Suprapubic skin (tissue), 4 donors: ENCODE measurements at places on chromosomes 2 and 18. TPM values are rescaled to one million over a fixed set of nuclear protein-coding genes. Genes with fewer than 3 reads are reported as not detected.

The MDH1B gene
- 0.98 TPM for total RNA-seq

DNA sequence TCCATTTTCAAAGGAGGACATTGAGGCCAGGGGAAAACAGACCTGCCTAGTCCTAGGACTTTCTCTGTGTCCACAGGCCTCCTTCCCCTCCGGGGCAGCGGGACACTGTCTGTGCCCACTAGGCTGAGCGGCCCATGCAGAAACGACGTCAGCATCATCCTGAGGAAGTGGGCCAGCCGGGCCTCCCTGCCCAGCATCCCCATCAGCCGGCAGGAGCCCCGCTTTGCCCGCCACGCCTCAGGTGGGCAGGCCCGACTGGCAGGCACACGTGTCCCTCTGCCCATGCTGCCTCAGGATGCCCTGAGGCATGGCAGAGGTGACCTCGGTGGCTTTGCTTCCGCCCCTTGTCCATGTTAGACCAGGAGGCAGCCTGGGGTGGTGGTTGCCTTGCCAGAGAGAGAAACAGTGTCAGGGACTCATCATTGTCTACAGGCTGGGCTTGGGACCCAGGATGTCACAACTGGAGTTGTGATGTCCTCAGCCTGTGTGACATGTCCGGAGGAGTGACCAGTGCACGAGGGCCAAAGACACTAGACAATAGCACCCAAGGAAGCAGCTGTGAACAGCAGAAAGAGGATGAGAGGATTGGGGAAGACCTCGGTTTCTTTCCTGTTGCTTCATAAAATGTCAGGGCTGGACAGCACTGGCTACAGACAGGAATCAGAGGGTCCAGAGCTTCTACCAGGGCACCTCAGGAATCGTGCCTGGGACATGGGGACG is 36.8 kb downstream of the TOGARAM2 start:
- no peaks in the 10 kb centered on the region for H3K36me3 ChIP-seq
- H3K4me3 ChIP-seq = no peak overlapping the region
- no peak overlapping the region for H3K27ac ChIP-seq
- peaks cover 38% of the 10 kb centered on the region for H3K4me1 ChIP-seq

DNA sequence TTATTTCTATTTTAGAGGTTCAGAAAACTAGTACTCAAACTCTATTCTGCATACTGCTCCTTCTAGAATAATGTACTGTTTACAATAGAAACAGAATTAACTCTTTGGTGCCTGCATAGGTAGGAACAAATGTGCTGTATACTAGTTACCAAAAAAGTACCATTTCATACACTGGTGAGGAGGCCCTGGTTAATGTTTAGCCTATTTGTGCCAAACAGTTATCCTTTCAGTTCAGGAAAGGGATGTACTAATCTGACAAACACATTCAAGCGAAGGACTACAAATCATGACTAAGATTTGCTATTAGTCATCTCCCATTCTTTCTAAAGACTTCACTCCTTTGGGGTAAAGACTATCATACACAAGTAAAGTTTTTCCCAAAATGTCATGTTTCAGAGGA is 47.4 kb downstream of the EXOC6B start:
- no peaks in the 10 kb centered on the region for H3K27me3 ChIP-seq
- H3K4me3 ChIP-seq = no peak overlapping the region
- no peak overlapping the region for H3K27ac ChIP-seq
- peaks cover 17% of the 10 kb centered on the region for H3K4me1 ChIP-seq
- peaks cover 6% of the 10 kb centered on the region for H3K36me3 ChIP-seq

The BCL11A gene
- 76.3 TPM for total RNA-seq

The SULT1C2 gene
- total RNA-seq = not detected

The YIPF4 gene
- total RNA-seq = 9.0 TPM

DNA sequence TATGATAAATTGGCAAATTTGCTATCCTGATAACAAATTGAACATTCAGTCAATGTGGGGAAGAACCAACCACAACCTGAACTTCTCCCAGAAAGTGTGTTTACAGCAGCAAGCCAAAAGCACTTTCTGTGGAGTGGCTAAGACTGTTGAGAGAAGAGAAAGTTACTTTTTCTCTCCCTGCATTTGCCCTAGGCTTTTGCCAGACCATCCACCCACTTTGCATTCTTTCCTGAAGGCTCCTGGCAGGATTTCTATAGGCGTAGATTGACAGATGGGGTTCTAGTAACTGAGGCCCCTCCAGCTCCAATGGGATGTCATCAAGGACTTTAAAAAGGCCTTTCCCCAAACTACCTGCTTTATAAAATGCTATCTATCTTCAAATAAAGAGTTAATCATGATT is 215.2 kb downstream of the GULP1 start:
- no peaks in the 10 kb centered on the region for H3K27me3 ChIP-seq
- DNase-seq = no peak
- H3K36me3 ChIP-seq = no peaks in the 10 kb centered on the region
- H3K4me1 ChIP-seq = no peaks in the 10 kb centered on the region
- no peak overlapping the region for H3K27ac ChIP-seq
- no peak overlapping the region for H3K4me3 ChIP-seq

DNA sequence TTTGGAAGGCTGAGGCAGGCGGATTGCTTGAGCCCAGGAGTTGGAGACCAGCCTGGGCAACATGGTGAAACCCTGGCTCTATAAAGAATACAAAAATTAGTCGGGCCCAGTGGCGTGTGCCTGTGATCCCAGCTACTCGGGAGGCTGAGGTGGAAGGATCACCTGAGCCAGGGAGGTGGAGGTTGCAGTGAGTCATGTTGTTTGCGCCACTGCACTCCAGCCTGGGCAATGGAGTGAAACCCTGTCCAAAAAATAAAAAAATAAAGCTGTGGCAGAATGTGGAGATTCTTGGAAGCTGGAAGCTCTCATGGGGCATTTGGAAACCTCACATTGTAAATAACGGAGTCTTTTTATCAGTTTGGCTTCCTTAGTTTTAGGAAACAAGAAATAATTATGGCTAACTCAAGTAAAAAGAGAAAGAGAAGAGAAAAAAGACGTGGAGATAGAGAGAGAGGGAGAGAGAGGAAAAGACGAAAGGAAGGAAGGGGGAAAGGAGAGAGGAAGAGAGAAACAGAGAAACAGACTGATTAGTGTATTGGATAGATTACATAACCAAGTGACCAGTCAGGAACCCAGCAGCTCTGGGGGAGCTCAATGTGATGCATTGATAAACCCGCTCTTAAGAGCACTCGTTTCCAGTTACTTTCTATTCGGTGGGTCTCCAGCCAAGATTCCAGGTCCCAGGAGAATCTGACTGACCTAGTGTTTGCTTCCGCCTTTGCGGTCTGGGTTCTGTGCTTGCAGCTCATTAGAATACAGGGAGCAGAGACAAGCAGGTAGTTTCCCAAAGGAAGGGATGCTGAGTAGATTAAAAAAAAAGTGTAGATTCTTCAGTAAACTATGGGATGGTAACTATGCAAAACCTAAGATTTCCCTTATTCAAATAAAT is 1.1 kb upstream of the SPAST start:
- H3K27me3 ChIP-seq = no peaks in the 10 kb centered on the region
- H3K4me3 ChIP-seq = peak overlapping the region; percentile 92
- H3K36me3 ChIP-seq = no peaks in the 10 kb centered on the region
- DNase-seq = no peak

The UGT1A3 gene
- 3.0 TPM for total RNA-seq

GRCh38 chr2:46829231-46829995 is 86.2 kb downstream of the MCFD2 start:
- DNase-seq = no peak
- no peak overlapping the region for H3K4me3 ChIP-seq
- H3K4me1 ChIP-seq = no peaks in the 10 kb centered on the region
- no peak overlapping the region for H3K27ac ChIP-seq
- no peaks in the 10 kb centered on the region for H3K36me3 ChIP-seq
- H3K27me3 ChIP-seq = no peaks in the 10 kb centered on the region

The CXCR4 gene
- 5.8 TPM for total RNA-seq

- no peak overlapping the region for H3K4me3 ChIP-seq
- H3K36me3 ChIP-seq = no peaks in the 10 kb centered on the region
- DNase-seq = no peak
- H3K27me3 ChIP-seq = no peaks in the 10 kb centered on the region
Measured at GRCh38 chr2:38668779-38669479, 3.0 kb downstream of the GALM start.

DNA sequence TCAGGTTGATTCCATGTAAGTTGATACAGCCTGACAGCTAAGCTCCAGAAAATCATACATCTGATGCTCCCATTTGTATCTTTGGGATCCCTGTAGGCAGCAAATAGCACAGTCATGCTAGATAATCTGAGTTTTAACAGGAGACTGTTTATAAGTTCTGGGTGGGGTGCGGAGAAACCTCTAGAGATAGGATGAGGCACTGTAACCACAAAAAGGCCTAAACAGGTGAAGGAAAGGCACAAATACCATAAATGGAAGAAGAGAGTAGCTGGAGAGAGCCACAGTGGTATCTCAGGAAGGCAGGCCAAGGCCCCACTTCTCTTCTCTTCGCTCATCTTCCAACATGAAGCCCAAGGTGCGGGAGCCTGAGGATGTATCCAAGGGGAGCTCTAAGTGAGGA is 18.1 kb upstream of the B4GALT6 start:
- no peak overlapping the region for H3K27ac ChIP-seq
- no peaks in the 10 kb centered on the region for H3K36me3 ChIP-seq
- H3K4me1 ChIP-seq = no peaks in the 10 kb centered on the region
- no peaks in the 10 kb centered on the region for H3K27me3 ChIP-seq

GRCh38 chr18:55064760-55065159 is 105.5 kb upstream of the CCDC68 start:
- H3K27ac ChIP-seq = no peak overlapping the region
- no peaks in the 10 kb centered on the region for H3K4me1 ChIP-seq
- DNase-seq = no peak
- no peak overlapping the region for H3K4me3 ChIP-seq
- H3K36me3 ChIP-seq = no peaks in the 10 kb centered on the region

- no peaks in the 10 kb centered on the region for H3K4me1 ChIP-seq
- no peak overlapping the region for H3K4me3 ChIP-seq
Measured at GRCh38 chr2:220165401-220165800, 538.0 kb downstream of the SLC4A3 start.

DNA sequence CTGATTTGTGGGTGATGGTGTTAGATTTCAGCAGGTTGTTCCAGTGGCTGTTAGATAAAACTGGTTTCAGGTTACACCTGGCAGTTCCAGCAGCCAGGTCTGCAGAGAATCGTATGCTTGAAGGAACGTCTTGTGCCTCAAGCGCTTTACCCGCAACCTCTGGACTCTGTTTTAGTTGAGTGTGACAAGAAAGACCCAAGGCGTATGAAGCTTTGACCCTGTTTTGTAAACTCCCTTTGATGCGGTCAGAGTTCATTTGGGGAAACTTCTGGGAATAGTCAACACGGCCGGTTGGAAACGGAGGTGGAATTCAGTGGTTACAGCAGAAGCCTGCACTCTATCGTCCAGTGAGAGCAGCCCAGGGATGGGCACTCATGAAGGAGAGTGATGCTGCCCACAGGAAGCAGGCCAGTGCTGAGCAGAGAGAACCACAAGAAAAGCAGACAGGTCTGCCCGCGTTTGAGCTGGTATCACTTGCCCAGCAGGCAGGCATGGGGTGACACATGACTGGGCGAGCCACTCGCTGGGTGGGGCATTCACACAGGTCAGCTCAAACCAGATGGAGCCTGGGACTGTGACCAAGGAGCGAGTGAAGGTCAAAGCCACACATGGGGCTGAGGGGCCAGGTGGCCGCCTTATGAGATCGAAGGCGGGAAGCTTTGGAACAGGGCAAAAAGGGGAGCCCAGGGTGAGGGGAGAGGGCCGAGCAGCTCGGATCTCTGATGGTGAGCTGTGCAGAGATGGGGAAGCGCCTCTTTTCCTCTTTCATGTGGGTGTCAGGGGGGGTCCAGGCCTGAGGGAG is 99.6 kb upstream of the MBOAT2 start:
- DNase-seq = no peak
- no peaks in the 10 kb centered on the region for H3K27me3 ChIP-seq
- H3K27ac ChIP-seq = peak overlapping the region; percentile 50
- no peaks in the 10 kb centered on the region for H3K4me1 ChIP-seq
- H3K36me3 ChIP-seq = no peaks in the 10 kb centered on the region

DNA sequence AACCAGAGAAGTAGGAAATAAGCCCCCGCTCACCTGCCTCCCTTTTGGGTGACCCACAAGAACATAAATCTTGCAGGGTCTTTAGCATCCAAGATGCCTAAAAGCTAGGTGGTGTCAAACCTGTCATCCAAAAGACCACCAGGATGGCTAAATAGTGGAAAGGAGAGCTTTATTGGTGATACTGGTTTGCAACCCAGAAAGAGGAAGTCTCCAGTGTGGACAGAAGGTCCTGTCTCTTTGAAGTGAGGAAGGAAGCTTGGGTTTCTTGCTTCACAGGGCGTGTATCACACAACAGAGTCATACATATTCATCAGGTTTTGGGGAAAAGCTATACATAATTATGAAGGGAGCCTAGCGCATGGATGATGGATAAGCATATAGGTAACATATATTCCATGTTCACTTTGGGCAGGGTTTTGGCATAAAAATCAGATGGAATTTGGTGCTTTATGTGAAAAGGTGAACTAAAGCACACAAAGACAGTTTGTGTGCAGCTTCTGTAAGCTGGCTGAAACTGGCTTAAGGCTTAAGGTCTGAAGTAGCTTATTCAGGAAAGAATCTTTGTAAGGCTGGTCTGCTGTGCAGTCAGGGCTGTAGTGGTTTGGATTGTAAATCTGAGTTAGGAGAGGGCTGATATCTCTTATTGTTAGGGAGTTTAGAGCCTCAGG is 102.2 kb upstream of the MSH2 start:
- H3K27me3 ChIP-seq = no peaks in the 10 kb centered on the region
- peak overlapping the region; percentile 37 for H3K27ac ChIP-seq
- no peaks in the 10 kb centered on the region for H3K36me3 ChIP-seq
- no peak overlapping the region for H3K4me3 ChIP-seq
- H3K4me1 ChIP-seq = peaks cover 16% of the 10 kb centered on the region

DNA sequence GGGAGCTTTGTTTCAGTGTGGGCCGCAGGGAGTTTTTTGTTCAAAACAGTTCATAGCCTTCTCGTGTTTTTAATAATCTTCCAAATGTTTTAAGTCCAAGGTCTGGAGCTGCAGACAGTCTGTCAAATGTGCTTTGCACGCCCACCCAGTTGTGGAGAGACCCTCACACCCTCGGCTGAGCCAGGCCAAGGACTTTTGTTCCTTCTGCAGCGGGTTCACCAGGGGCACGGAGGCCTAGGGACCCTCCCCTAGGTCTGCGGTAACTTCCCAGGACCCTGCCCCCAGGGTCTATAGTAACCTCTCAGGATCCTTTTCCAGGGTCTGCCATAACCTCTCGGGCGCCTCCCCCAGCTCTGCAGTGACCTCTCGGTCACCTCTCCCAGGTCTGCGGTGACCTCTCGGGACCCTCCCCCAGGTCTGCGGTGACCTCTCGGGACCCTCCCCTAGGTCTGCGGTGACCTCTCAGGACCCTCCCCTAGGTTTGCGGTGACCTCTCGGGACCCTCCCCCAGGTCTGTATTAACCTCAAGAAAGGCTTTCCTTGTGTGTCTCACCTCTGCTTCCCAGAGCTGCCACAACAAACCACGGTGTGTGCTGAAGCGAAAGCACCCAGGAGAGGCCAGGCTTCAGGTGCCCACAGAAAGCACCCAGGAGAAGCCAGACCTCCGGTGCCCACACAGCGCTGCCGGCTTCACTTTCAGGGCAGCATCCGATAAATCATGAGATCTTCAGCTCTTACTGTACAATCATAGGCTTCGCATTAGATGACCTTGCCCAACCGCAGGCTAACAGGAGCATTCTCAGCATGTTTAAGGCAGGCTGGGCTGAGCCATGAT is 301.9 kb upstream of the SALL3 start:
- no peak for DNase-seq
- peaks cover 9% of the 10 kb centered on the region for H3K27me3 ChIP-seq
- no peak overlapping the region for H3K27ac ChIP-seq
- no peak overlapping the region for H3K4me3 ChIP-seq
- no peaks in the 10 kb centered on the region for H3K36me3 ChIP-seq
